ENCODE measurements at places on chromosomes 3 and 15. TPM values are rescaled to one million over a fixed set of nuclear protein-coding genes. Genes with fewer than 3 reads are reported as not detected.

DNA sequence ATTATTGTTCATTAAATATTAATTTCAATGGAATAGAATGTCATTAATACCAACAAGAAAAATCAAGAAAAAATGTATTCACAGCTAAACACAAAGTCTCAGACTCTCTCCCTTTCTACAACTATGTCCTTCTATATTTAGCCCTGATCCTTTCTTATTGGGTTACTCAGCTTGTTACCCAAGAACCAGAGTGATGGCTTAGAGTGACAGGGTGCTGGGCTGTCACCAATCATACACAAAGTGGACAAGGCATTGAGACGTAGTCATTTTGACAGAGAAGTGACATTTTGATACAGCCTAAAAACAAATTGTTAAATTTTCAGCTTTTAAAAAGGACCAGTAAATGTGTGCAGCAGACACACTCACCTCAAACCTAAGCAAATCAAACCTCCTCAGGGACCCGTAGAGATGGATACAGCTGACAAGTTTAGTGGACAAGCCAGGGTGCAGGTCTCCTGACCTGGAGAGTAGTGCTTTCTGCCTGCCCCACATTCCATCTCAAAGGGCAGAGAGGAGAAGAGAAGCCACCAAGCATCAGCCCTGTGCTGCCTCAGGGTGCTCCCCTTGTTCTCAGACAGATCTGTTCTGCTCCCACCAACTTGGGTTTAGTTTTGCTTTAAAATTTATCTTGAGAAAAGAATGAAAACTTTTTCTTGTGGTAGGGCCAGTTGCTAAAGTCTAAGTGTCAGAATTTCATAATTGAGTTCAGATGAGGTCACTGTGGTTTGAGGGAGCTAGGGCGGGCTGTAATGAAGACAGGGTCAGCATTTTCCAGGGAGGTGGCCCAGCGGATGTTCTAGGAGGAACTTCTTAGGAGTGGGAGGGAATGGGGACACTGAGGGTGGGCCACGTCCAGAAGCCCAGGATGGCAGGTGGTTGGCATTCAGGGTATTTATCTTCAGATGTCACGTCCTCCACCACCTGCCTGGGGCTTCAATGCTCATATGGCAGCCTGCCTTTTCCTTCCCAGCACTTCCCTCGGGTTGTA, 136.5 kb upstream of the TBL1XR1 start:
- no peak for DNase-seq

DNA sequence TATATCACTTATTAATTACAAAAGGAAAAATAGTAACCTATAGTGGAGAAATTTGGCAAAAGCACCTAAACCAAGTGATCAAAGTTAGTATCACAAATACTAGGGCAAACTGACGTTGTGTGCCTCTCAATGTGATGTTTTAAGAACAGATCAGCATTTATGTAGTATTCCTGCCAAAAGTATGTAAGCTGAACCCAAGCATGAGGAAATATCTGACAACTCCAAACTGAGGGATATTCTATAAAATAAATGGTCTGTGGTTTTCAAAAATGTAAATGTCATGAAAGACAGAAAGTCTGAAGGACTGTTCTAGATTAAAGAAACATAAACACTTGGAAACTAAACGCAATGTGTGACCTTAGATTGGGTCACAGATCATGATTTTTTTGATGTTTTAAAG, 34.3 kb upstream of the PIK3CA start:
- no peak for DNase-seq

The CYP1A2 gene
- total RNA-seq, result not detected

DNA sequence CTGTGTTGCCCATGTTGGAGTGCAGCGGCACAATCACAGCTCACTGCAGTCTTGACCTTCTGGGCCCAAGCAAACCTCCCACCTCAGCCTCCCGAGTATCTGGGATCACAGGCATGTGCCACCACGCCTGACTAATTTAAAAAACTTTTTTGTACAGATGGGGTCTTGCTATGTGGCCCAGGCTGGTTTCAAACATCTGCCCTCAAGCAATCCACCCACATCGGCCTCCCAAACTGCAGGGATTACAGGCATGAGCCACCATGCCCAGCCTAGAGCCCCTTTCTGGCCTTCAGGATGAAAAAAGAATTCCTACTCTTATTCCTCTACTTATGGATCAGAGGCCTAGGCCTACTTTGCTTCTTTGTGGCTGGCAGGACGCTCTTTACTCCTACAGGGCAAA, 39.6 kb downstream of the CHAC1 start:
- DNase-seq, result no peak

DNA sequence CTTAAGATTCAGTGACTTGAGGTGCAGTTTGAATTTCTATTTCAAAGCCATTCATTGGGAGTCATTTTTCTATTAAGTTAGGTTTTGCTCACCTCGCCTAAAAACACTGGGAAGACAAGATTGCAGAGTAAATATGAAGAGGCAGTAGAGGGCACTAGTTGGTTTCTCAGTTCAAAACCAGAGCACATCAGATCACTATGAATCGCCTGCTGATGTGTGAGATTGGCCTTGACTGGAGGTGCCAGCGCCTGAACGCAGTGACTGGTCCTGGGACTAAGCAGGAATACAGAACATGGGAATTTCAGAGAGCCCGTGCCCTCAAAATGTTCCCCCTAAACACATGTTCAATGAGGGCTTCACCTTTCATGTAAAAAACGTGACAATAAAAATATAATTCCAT, 229.0 kb downstream of the ITPR1 start:
- no peak for DNase-seq

The MYLK gene
- 26.8 TPM for total RNA-seq

DNA sequence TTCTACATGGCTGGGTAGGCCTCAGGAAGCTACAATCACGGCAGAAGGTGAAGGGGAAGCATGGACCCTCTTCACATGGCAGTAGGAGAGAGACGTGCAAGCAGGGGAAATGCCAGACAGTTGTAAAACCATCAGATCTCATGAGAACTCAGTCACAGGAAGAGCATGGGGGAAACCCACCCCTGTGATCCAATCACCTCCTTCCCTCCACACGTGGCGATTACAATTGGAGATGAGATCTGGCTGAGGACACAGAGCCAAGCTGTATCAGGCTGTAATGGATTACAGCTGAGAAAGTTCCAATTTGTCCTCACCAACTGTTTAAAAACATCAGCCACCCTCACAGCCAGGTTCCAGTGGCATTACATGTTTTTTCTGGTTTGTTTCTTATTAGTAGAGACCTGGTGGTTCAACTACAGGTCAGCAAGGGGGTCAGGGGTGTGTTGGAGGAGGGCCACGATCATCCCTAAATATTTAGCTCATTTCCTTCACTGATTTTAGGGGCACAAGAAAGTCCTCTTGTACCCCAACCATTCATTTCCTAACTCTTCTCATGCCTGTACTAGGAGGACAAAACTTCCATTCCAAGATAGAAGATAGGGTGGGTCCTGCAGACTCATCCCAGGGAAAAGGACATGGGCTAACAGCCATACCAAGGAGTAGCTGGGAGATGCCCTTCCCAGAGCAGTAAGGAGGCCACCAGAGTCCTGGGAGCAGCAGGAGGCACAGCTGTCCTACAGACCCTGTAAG, 54.4 kb downstream of the ANXA2 start:
- DNase-seq, result no peak

DNA sequence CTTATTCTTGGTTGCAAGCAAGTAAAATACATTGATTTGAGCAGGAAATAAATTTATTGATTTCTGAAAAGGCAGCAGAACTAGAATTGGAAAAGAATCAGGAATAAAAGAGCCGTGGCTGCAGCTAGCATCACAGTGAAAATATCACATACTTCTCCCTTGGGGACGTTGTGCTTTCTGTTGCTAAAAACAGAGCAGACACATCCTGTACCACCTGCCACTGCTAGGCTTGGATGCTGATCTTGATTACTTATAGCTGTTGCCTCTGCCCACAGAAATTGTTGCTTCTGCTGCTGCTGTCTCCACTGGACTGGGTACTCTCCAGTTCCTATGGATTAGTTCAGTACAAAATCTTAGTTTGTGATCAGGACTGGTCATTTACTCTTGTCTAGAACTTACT, 283.8 kb downstream of the C3orf38 start:
- DNase-seq, result no peak

GRCh38 chr3:52606373-52607085, 70.1 kb downstream of the UQCC5 start:
- no peak for DNase-seq

The DUOXA2 gene
- total RNA-seq, result not detected

All from omental fat pad (tissue), 4 donors.